EH (cell line): ENCODE measurements at places on chromosomes 4 and X.

DNA sequence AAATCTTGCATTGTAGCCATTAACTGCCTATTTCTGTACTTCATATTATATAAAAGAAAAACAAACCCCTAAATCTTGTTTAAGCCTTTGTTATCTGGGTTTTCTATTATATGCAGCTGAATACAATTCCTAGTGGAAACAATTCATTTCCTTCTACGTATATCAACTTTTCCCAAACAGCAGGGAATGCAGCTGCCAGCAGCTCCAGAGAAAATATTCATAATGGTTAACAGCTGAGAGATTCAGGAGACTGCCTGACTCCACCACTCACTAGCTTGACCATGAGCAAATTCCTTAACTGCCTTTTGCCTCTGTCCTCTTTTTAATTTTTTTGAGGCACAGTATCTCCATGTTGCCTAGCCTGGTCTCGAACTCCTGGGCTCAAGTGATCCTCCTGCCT, 146.2 kb downstream of the SPATA18 start:
- peak; percentile 24 for DNase-seq

GRCh38 chrX:118519411-118520215, 24.0 kb downstream of the DOCK11 start:
- peak; percentile 72 for DNase-seq

- no peak for DNase-seq
Measured at GRCh38 chr4:125447551-125448290, 133.0 kb downstream of the FAT4 start.

DNA sequence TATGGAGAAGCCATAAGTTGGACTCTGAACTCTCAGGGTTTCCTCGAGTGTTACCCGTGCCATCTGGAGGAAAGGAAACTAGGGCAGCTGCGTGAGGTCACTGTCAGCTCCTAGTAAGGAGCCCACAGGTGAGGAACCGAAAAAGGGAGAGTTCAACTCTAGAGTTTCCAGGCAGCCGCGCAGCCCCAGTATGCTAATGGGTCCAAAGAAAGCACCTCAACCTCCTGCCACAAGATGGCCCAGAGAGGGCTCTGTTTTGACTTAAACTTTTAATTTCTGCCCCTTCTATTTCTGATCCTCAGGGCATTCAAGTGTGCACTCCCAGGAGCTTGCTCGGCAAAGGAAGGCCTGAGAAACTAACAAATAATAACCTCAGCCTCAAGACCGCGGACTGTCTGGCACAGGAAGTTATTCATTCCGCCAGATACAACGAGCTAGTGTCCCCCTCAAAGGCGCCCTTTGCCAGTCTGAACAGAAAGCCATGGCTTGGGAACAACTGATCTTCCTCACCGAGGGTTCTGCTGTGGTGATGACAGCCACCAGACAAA, 13.9 kb downstream of the SCARB2 start:
- no peak for DNase-seq

GRCh38 chrX:48667509-48667908, 16.1 kb upstream of the WAS start:
- DNase-seq = peak; percentile 20

- DNase-seq = no peak
Measured at GRCh38 chrX:88863726-88864125, 116.7 kb downstream of the CPXCR1 start.

DNA sequence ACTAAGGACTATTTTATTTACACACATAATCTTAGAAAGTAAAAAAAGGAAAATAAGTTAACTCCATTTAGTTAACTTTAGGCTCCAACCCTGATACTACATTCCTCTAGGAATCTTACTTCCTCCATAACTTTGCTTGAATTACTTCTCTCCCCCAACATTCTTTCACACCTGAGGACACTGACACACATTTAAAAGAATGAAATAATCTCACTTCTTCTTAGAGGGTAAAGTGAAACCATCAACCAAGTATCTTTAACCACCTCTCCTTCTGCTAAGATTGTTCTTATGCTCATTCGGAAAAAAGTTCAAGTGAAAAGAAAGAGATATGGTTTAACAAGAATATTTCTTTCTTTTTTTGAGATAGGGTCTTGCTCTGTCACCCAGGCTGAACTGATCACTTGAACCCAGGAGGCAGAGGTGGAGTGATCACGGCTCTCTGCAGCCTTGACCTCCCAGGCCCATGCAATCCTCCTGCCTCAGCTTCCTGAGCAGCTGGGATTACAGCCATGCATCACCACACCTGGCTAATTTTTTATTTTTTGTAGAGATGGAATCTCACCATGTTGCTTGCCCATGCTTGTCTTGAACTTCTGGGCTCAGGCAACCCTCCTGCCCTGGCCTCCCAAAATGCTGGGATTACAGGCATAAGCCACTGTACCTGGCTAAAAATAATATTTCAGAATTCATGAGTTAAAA, 28.5 kb downstream of the SLC25A4 start:
- no peak for DNase-seq

GRCh38 chr4:24209906-24210305, 320.1 kb upstream of the PPARGC1A start:
- peak; percentile 2 for DNase-seq

- DNase-seq = peak; percentile 58
Measured at GRCh38 chrX:47285836-47286320, 53.1 kb downstream of the USP11 start.

- peak; percentile 34 for DNase-seq
Measured at GRCh38 chrX:38175139-38175538, 45.5 kb downstream of the SRPX start.

GRCh38 chr4:176779421-176779820, 13.3 kb downstream of the VEGFC start:
- DNase-seq = no peak

DNA sequence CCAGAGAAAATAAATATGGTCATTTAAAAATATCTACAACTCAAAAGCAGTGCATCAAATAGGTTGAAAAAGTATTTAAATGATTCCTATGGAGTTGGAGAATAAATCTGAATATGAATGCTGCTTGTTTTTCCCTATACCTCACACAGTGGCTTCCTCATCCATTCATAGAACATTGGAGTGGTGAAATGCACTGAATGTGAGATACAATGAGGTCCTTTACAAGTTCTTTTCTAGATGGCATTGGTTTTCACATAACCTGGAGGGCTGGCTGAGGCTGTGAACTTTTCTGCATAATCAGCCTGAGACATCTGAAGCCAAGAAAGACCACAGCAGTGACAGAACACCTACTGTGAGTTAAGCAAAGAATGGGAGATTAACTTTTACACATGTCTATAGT, 279.1 kb upstream of the NRK start:
- DNase-seq = no peak

DNA sequence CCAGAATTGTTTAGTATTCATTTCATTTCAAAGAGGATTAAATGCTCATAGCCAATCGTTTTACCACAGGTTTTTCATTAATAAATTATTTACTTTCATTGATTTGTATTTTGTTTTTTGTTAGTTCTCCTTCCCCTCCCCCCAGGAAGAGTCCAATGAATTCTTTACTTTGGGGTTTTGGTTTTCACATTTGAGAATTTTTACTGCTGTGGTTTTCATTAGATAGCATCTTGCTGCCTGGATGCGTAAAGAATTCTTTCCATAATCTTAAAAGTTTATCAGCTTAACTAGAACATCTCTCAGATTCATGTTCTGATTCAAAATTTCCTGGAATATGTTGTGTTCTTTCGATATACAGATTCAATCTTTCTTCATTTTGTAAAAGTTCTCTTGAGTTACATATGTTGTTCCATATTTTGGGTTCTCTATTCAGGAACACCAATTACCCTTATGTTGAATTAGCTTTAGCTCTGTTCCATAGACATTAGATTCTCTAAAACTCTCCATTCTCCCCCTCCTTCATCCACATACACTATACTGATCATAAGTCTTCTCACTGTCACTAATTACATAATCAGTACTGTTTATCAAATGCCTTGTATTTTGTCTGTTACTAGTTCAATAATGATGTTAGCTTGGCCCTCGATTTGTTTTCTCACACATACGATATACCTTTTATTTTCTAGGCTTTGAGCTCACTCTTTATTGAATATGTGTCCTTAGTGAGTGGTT, 184.4 kb downstream of the CAMK2D start:
- DNase-seq = peak; percentile 61

- DNase-seq = no peak
Measured at GRCh38 chrX:74446876-74447275, 25.6 kb downstream of the SLC16A2 start.

DNA sequence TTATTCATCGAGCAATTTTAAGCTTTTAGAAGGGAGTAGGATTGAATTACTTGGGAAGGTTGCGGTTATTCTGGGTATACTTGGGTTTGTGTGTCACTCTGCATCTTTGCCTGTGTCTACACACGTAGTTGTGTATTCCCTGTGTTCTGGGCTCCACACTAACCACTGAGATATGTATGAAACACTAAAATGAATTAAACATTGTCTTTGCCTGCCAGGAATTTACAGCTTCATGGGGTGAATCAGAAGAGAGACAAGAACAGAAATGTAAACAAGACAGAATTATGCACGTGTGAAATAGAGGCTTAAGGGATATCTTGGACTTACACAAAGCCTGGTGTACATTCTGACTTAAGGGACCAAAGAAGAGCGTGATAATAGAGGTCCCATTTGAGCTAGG, 228.5 kb downstream of the AFF2 start:
- no peak for DNase-seq

DNA sequence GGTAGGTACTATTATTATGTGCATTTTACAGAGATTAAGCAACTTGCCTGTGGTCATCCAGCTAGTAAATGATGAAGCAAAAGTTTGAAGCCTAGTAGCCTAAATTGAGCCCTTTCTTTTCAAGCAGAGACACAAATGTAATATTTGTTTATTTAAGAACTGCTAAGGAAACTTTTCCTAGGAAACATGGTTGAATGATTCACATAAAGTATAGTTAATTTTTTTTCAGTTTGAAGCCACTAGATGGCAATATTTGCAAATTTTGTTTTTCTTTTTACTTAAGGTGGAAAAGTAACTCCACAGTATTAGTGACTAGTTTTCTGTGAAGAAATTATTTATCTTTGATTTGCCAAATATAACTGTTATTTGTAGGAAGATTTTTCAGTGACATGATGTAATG, 52.8 kb upstream of the ANKRD17 start:
- DNase-seq = peak; percentile 63
